Spleen (tissue), 13 donors: ENCODE measurements at places on chromosomes 7 and 10. TPM values are rescaled to one million over a fixed set of nuclear protein-coding genes. Genes with fewer than 3 reads are reported as not detected.

- no peak overlapping the region for H3K27ac ChIP-seq
- no peak for DNase-seq
- H3K4me1 ChIP-seq: no peaks in the 10 kb centered on the region
- no peak overlapping the region for H3K4me3 ChIP-seq
- H3K27me3 ChIP-seq: no peaks in the 10 kb centered on the region
- no peaks in the 10 kb centered on the region for H3K36me3 ChIP-seq
These were observed 32.6 kb downstream of the LRRTM3 start for GRCh38 chr10:66958466-66958865.

DNA sequence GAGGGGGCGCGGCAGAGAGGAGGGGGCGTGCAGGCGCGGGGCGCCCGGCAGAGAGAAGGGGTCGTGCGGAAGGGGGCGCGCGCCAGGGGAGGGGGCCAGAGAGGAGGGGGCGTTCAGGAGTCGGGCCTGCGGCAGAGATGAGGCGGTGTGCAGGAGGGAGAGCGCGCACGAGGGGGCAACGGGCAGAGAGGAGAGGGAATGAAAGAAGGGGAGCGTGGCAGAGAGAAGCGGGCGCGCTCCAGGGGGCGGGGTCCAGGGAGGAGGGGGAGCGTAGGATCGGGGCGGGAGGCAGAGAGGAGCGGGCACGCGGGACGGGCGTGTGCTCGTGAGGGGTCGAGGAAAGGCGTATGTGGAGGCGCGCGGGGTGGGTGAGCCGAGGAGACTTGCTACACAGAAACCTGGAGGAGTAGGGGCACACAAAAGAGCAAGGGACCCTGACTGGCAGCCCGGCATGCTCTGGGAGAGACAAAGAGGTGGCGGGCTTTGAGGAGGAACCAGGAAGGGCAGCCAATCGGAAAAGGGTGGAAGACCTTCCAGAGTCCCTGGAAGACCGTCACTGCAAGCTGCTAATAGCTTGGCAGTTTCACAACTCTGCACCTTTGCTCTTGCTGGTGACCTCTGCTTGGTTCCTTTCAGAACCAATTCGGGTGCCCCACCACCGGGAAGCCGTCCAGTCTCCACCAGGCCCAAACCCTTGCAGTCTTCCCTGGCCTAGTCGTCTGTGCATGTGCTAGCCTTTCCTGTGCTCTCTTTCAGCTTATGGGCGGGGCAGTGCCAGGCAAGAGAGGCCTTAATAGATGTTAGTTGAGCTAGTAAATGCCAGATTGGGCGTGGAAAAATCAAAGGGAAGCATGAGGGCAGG lies 639 bp downstream of the DYDC2 start:
- no peaks in the 10 kb centered on the region for H3K27me3 ChIP-seq
- H3K4me3 ChIP-seq: peak overlapping the region; percentile 35
- H3K27ac ChIP-seq: no peak overlapping the region
- no peaks in the 10 kb centered on the region for H3K36me3 ChIP-seq

GRCh38 chr10:580778-581177 lies 108.7 kb downstream of the DIP2C start:
- no peaks in the 10 kb centered on the region for H3K27me3 ChIP-seq
- H3K4me1 ChIP-seq: no peaks in the 10 kb centered on the region
- H3K4me3 ChIP-seq: no peak overlapping the region

DNA sequence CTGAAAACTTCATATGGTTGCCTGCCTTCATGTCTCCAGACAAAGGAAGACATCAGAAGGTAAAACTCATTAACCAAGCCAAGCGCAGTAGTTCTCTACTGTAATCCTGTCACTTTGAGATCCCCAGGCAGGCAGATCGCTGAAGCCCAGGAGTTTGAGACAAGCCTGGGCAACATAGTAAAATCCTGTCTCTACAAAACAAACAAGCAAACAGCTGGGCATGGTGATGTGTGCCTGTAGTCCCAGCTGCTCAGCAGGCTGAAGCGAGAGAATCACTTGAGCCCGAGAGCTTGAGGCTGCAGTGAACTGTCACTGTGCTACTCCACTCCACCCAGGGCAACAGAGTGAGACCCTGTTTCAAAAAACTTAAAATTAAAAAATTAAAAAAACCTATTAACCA lies 467.4 kb upstream of the SORCS1 start:
- H3K27me3 ChIP-seq: no peaks in the 10 kb centered on the region
- H3K36me3 ChIP-seq: no peaks in the 10 kb centered on the region
- no peak overlapping the region for H3K4me3 ChIP-seq
- H3K27ac ChIP-seq: no peak overlapping the region

GRCh38 chr10:43039624-43040481 lies 37.0 kb upstream of the RET start:
- no peaks in the 10 kb centered on the region for H3K36me3 ChIP-seq
- peaks cover 12% of the 10 kb centered on the region for H3K4me1 ChIP-seq
- H3K27ac ChIP-seq: no peak overlapping the region
- no peak overlapping the region for H3K4me3 ChIP-seq

- DNase-seq: no peak
- peaks cover 4% of the 10 kb centered on the region for H3K4me1 ChIP-seq
- H3K27ac ChIP-seq: no peak overlapping the region
- no peaks in the 10 kb centered on the region for H3K36me3 ChIP-seq
- no peaks in the 10 kb centered on the region for H3K27me3 ChIP-seq
- H3K4me3 ChIP-seq: no peak overlapping the region
These were observed 178.5 kb downstream of the TAX1BP1 start for GRCh38 chr7:27918503-27918902.

- DNase-seq: no peak
- no peak overlapping the region for H3K4me3 ChIP-seq
- H3K4me1 ChIP-seq: no peaks in the 10 kb centered on the region
- H3K27ac ChIP-seq: no peak overlapping the region
- no peaks in the 10 kb centered on the region for H3K27me3 ChIP-seq
These were observed 64.2 kb downstream of the CUL2 start for GRCh38 chr10:35025916-35026315.

DNA sequence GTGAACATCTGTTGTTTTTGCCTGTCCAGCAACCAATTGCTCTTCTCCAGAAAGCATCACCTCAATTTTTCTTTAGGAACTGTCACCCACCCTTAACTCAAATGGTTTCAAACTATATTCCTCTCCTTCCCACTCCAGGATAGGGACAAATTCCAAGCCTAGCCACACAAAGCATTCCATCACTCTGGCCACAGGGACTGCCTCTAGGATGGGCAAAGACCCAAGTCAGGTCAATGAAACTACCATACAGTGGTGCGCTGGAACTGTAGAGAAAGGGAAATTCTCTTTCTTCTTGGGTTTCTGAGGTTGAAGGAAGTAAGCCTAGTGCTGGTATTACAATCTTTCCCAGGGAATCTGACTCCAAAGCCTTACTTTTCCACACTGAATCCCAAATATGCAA lies 3.6 kb downstream of the MICU1 start:
- no peaks in the 10 kb centered on the region for H3K27me3 ChIP-seq
- H3K27ac ChIP-seq: no peak overlapping the region
- DNase-seq: no peak
- no peaks in the 10 kb centered on the region for H3K4me1 ChIP-seq
- H3K4me3 ChIP-seq: no peak overlapping the region

DNA sequence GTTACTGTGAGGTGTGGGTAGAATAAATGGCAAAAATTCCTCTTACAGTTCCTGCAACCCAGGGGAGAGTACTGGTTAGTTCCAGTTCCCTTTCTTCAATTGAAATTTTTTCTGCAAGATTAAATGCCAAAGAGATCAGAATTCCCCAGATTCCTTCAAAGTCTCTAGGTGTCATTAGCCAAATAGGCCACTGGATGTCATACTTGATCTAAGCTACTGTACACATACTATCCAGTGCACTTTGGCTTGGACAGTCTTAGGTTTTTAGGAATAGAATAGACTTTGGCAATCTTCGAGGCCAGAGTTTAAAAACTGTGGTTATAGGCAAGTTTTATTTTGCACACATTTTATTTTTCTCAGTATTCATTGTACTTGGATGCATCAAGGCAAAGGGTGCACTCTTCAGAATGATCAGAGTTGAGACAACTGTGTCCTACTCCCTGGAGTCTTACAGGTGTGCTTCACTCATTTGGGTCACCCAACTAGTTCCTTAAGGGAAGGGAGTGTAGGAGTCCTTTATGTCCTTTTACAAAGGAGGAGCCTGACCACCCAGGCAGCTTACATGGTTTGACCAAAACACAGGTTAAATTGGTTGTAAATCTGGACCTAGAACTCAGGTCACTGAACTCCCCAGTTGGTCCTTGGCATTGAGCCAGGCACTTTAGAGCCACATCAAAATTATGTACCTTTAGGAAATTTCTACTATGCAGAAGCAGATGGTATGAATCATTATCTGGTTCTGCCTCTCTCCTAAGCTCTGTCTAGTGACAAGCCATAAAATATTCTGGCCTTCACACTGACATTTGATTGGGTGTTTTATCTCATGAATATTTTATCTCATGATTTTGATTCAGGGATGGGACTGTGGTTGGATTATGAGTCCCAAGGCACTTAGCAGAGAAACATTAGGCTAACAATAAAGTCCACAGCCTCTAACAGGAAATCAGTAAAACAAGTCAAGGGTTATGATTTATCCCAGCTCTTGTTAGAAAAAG lies 49.5 kb downstream of the ASAH2B start:
- no peaks in the 10 kb centered on the region for H3K27me3 ChIP-seq
- H3K27ac ChIP-seq: no peak overlapping the region
- H3K4me3 ChIP-seq: no peak overlapping the region

DNA sequence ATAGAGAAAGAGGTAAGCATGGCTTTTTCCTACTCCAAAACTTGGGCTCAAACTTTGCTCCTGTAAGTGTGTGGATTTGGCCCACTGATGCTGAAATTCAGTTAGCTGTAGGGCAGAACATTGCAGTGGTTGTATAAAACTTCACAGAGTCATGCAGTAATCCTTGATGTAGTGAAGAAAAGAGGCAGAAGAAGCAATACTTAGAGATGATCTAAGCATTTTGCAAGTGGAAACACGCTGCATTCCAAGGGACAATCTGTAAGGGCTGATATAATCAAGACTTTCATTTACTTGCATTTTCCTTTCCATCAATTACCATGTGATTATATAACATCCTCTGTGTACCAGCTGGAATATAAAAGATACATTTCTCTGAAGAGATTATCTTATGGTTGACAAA lies 338.8 kb downstream of the DNAJB9 start:
- H3K36me3 ChIP-seq: no peaks in the 10 kb centered on the region
- DNase-seq: no peak
- no peak overlapping the region for H3K4me3 ChIP-seq
- H3K4me1 ChIP-seq: no peaks in the 10 kb centered on the region
- H3K27ac ChIP-seq: no peak overlapping the region

- no peak overlapping the region for H3K27ac ChIP-seq
- peaks cover 18% of the 10 kb centered on the region for H3K27me3 ChIP-seq
- no peak overlapping the region for H3K4me3 ChIP-seq
- DNase-seq: no peak
- H3K4me1 ChIP-seq: peaks cover 4% of the 10 kb centered on the region
- no peaks in the 10 kb centered on the region for H3K36me3 ChIP-seq
These were observed 461.1 kb downstream of the ZNF33B start for GRCh38 chr10:42177077-42177792.

GRCh38 chr10:78964952-78965633 lies 103.7 kb upstream of the ZMIZ1 start:
- no peak overlapping the region for H3K27ac ChIP-seq
- no peaks in the 10 kb centered on the region for H3K36me3 ChIP-seq
- no peaks in the 10 kb centered on the region for H3K27me3 ChIP-seq
- H3K4me1 ChIP-seq: peaks cover 60% of the 10 kb centered on the region

GRCh38 chr10:48480397-48481374 lies 124.2 kb downstream of the ARHGAP22 start:
- H3K27me3 ChIP-seq: no peaks in the 10 kb centered on the region
- H3K4me3 ChIP-seq: no peak overlapping the region
- no peak overlapping the region for H3K27ac ChIP-seq
- no peaks in the 10 kb centered on the region for H3K4me1 ChIP-seq
- peak; percentile 67 for DNase-seq
- H3K36me3 ChIP-seq: no peaks in the 10 kb centered on the region

DNA sequence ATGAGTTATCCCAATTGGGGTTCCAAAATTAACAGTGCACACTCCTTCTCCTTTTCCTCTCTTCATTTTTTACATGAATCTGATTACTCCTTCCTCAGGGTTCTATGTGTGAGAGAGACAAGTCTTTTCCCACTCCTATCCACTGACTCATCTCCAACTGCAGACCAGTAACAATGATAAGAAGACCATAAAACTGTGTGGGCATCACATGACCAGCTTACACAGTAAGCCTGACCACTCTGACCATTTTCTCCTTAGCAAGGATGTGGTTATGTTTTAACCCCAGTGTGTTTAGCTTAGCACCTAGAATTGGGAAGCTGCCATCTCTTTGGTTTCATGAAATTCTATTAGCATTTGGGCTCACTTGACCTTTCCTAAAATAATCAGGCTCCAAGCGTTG lies 145.0 kb upstream of the CALCR start:
- no peaks in the 10 kb centered on the region for H3K4me1 ChIP-seq
- no peak overlapping the region for H3K4me3 ChIP-seq
- no peak overlapping the region for H3K27ac ChIP-seq

KIFBP gene
- 7.3 TPM for polyA plus RNA-seq

ODAD2 gene
- polyA plus RNA-seq: 0.03 TPM

PDE1C gene
- polyA plus RNA-seq: 0.53 TPM

AS3MT gene
- 16.6 TPM for polyA plus RNA-seq
